ENCODE measurements at places on chromosomes 2 and 18. TPM values are rescaled to one million over a fixed set of nuclear protein-coding genes. Genes with fewer than 3 reads are reported as not detected.

DNA sequence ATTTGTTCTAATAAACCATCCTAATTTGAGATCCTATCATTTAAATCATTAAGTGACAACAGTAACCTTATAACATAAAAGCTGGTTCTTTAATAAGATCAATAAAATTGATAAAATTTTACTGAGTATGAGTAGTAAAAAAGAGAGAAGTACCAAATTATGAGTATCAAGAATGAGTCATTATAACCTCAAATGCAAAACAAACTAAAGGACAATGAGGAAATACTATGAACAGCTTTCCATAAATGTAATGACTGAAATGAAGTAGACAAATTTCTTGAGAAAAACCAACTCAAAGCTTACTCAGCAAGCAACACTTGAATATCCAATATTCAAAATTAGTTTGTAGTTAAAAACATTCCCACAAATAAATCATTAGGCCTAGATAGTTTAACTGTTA lies 433.0 kb downstream of the ZEB2 start:
- DNase-seq, result peak; percentile 71

- DNase-seq, result no peak
Measured at GRCh38 chr2:111634050-111634794, 249.8 kb downstream of the ANAPC1 start.

DNA sequence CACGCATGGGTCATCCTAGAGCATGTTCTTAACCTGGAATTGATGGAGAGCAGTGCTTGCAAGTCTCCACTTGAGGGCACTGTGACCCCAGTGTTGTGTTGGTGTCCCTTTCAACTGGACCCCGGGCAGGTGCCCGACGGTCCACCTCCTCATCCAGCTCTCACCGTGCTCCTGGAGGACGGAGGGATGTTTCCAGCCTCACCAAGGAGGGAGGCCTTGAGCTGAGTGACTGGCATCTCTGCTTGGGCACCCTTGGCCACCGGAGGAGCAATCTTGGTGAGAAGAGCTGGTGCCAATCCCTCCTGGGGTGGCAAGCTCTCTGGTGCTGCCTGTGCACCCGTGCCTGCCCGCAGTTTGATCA lies 45.4 kb upstream of the ASB18 start:
- DNase-seq, result peak; percentile 1

The VAMP8 gene
- 21.2 TPM for total RNA-seq

DNA sequence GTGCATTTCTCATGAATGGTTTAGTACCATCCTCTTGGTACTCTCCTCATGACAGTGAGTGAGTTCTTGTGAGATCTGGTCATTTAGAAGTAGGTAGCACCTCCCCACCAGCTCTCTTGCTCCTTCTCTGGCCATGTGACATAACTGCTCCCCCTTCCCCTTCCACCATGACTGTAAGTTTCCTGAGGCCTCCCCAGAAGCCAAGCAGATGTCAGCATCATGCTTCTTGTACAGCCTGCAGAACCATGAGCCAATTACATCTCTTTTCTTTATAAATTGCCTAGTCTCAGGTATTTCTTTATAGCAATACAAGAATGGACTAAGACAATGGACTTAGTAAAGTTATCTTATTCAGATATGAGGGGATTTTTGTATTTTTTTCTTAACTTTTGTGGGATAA lies 43.0 kb downstream of the FTCDNL1 start:
- DNase-seq, result no peak

DNA sequence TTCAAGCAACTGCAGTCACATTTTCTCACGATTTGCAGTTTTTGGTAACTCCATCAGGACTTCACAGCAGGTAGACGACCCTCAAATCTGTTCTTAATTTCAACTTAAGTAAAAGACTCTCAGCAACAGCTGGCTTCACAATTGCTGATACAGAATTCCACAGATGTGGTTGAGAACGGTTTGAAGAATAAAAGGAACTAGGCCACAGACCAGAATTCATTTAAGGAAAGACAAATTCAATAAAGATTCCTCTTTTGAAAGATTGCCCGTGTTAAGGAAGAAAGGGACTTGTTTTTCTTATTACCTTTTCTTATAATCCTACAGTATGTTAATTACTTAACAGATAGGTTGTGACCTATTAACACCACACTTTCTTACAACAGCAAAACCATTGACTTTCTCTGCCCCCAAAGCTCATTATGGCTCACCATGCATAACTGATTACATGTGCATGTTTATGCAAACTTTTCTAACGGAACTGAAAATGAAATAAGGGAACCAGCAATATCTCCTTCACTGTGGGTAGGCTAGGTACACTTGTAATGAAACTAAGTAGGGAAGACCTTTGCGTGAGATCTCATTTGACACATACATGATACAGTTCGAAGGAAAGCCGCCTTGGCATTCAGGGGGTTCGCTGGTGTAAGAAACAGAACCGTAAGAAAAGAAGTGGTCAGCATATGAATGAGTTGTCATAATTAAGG lies 4.7 kb upstream of the ZNF516 start:
- no peak for DNase-seq

DNA sequence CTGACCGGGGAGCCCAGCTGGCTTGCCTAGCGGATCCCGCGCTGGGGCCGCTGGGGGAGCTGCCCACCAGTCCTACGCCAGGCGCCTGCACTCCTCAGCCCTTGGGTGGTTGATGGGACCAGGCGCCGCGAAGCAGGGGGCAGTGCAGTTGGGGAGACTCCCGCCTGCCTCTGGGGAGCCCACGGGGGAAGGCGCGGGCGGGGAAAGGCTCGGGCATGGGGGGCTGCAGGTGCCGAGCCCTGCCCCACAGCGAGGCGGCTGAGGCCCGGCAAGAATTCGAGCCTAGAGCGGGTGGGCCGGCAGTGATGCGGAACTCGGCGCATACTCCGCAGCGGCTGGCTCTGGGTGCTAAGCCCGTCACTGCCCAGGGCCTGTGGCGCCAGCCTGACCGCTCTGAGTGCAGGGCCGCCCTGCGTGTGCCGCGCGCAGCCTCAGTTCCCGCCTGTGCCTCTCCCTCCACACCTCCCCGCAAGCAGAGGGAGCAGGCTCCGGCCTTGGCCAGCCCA lies 249.1 kb upstream of the TEKT4 start:
- DNase-seq, result no peak

GRCh38 chr2:66192888-66193287 lies 242.0 kb upstream of the MEIS1 start:
- no peak for DNase-seq

DNA sequence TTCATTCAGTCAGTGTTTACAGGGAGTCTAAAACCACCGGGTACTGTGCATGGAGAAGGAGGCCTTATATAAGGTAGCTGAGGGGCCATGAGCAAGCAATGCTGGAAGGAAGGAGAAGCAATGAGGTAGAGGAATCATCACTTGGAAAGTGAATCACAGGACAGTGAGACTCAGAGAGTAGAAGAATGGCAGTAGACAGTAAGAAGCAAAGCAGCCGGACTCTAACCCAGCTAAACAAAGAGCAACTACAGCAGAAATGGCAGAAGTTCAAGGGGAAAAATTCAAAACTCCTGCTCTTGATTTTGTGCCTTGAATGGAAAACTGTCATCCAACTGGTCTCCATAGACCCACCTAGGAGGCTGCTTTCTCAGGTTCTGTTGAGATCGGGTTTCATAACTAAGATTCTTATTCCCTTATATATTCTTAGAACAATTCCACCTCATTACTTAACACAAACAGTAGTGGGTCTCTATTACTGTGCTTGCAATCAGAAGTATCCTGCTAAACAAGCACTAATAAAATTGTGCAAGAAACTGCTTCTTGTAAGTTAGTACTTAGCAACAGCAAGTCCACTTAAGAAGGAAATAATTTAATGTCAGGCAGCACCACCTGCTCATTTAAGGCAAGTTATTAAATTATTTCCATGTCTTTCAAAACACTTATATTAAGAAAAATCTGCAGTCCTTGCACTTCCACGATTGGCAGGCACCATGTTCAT lies 68.0 kb downstream of the RBMS1 start:
- peak; percentile 41 for DNase-seq

The CNDP1 gene
- total RNA-seq, result not detected

The MRPS9 gene
- 24.3 TPM for total RNA-seq

DNA sequence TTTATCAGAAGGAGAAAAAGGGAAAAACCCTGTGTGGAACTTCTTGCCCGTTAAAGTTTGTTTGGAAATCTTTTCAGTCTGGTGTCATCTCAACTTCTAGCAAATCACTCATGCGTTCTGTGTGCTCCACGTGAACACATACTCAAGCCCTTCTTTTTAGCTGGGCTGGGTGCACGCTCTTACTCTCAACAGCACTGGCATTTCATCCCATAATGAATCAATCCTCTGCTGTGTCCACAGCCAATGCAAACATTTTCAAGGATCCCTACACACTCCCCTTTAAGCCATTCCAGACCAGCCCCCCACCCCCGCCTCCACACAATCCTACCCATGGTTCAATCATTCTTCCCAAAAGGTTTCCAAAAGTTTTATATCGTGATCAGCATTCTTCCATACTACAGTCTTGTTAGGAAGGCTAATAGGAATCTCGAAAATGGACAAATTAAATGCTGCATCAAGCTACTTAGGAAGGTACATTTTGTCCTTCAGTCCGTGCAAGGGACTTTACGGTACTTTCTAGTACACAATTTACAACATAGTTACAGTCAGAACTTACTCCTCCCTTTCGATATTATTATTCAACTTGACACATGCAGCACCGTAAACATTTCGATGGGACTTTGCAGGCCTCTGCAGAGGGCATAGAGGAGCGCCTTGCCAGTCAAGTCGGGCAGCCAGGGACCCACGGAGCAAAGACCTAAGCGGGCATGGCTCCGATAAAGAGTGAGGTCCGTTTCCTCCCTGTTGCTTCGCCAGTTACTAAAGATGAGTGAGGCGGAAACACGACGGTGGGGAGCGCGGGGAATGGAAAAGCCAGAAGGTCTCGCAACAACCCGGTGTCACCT lies 1.4 kb downstream of the PTGR3 start:
- no peak for DNase-seq

DNA sequence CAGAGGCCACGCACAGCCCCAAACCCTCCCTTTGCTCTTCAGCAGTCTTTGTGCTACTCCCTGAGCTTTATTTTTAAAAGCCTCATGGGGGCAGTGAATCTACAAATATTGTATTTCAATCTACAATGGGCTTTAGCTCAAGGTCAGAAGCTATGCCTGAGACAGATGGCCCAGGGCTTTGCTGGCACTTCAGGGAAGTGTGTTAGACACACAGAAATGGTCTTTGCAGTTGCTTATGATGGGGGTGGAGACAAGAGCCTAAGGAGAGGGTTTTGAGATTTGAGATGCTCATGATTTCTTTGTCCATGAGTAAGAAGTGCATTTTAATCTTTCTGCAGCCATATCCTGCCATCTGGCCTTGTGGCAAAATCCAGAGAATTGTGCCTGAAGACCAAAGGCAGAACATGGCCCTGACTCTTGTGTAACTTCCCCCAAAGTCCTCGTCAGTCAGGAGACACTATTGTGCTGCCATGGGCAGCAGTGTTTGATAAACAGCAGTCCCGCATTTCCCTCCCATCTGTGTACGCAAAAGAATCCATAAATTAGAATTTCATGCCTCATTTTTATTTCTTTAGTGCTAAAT lies 92.6 kb downstream of the VAPA start:
- DNase-seq, result peak; percentile 77

The MPHOSPH10 gene
- 28.9 TPM for total RNA-seq

The MDH1B gene
- 0.86 TPM for total RNA-seq

The LAMA1 gene
- total RNA-seq, result 1.4 TPM

GRCh38 chr2:241903121-241904010 lies 33.8 kb downstream of the RTP5 start:
- DNase-seq, result no peak

The SPDYA gene
- 0.63 TPM for total RNA-seq

The TAF1B gene
- total RNA-seq, result 23.0 TPM

DNA sequence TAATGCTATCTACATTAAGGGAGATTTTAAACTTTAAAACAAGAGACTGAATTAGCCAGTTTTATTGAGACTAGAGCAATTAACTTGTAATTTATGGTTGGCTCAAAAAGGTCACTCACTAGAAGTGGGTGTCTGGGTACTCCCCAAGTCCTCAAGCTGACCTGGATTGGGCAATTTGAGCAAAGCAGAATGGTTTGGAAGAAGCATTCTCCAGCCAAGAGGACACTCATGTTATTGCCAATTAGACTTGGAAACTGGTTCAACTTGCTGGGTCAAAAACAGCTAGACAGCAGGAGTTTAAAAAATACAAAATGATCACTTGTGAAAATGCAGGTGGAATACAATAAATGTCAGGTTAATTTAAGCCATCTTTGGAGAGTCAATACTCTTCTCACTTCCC lies 29.5 kb upstream of the MYO1B start:
- no peak for DNase-seq

DNA sequence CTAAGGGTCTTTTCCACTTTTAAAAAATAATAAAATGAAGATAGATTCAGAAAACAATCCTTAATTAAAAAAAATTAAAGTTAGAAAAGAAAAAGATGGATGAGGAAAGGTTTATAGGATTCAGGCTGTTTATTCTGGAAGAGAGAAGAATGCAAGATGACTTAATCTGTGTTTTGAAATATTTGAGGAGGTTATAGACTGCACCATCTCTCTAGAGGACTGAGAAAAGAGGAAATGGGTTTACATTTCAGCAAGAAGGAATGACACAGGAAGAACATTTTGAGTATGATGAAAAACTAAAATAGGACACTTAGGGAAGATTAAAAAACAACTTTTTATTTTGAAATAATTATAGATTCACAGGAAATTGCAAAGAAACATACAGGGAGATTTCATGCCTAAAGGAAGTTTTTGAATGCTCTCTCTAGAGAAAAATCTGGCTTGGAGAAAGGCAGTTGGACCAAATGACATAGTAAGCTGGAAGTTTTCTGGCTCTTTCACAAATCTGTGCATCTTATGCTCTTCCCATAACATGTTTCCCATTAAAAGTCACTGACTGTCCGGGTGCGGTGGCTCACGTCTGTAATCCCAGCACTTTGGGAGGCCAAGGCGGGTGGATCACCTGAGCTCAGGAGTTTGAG lies 75.0 kb downstream of the CERS6 start:
- peak; percentile 69 for DNase-seq

DNA sequence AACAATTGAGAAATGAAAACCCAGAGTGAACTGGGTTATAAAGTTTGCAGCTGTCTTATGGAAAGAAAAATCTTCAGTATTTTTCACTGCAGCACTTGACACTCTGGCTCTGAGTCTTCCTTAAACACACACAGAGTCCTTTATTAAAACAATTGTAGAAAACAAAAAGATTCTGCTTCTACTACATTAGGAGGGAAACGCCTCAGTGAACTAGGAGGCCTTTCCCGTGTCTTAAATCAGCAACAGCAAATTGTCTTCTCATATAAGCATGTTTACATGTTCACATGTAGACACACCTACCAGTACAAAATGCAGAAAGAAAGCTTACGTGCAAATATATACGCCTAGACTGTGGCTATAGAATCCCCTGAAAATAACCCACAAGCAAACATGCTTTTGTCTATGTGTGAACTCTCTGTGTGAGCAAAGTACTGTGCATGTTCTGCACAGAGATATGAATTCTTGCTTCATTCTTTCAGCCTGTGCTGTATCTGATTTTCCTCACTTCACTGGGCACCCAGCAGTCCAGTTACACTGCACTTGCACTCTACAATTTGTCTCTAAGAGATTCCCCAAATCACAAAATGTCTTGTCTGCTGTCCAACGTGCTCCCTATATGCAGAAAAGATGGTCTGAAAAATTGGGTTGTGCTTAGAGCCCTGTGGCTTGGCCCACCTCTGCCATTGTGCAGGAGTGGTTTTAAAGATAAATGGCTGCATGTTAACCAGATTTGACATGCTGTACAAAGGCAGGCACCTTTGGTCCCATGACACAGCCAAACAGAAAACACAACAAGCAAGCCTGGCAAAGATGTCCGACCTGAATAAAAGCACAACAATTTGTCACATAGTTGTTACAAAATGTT lies 24.5 kb downstream of the ZEB2 start:
- DNase-seq, result no peak
